Stimulated activated CD4-positive, alpha-beta T cell treated with anti-CD3 and anti-CD28 coated beads, Interleukin-1b, Interleukin-23, amount 100 ng/mL, for 1 hour (primary cell): ENCODE measurements at places on chromosomes 2 and 18.

DNA sequence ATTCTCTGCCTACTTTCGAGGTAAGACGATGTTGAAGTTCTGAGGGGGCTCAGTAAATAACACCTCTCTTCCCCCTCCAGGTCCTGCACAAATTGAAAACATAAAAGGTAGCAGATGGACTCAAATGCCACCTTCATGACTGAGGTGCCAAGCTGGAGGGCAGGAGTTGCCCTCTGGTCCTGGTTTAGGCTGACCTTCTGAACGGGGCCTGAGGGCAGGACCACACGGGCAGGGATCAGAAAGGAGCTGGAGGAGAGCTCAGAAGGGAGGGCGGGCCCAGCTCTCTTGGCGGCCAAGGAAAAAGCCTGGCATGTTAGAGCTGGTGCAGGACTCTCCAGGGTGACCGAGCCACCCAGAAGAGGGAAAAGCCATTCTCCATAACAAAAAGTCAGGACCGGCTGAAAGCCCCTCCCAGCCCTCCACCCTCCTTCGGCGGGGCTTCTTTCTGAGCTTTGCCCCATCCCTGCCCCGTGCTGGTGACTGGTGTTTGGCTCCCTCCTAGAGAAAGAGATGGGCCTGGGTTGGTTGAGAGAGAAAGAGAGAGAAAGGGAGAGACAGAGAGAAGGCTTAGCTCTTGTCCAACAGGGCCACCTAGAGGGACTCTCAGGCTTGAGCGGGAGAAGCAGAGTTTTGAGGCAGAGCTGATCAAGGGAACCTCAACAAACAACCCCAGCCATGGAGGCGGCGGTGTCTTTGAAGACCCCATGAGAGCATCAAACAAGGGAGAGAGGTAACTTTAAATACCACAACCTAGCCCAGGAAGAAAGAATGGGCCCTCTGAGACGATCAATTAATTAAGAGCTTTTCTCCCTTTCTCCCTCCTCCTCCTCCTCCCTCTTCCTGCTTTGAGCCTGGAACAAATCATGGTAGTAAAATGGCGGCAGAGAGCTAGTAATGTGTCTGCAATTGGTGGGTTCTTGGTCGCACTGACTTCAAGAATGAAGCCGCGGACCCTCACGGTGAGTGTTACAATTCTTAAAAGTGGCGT is 50.8 kb downstream of the WIPF1 start:
- no peak for DNase-seq

- no peak for DNase-seq
Measured at GRCh38 chr18:7021994-7022840, 95.4 kb downstream of the LAMA1 start.

- DNase-seq = no peak
Measured at GRCh38 chr2:40033781-40034180, 254.7 kb upstream of the THUMPD2 start.

- no peak for DNase-seq
Measured at GRCh38 chr2:9699139-9700108, 68.6 kb upstream of the YWHAQ start.

- DNase-seq = no peak
Measured at GRCh38 chr2:190748966-190749365, 100.1 kb downstream of the NAB1 start.

DNA sequence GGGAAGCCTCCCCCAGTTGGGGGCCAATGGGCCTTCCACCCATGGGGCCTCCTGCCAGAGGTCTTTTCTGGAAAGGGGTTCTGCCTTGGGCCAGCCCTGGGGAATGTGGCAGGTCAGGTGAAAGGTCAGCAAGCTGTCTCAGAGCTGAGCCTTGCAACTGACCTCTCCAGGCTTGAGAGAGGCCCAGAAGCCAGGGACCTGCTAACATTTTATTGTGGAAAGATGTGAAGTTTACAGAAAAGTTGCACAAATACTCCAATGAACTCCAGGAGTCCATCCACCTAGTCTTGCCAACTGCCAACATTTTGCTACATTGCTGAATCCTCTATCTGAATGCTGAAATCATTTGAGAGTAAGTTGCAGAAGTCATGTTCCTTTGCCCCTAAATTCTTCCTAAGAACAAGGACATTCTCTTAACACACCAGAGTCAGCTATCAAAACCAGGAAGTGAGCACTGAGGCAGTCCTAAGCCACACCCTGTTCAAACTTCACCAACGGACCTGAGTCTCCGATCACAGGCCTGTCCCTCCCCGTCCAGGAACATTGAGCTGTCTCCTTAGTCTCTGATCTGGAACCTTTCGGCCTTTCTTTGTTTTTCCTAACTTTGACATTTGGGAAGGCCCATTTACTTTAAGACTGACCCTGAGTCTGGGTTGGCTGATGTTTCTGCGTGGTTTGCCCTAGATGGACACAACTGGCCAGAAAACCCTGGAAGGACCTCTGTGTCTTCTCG is 4.0 kb downstream of the SNORC start:
- DNase-seq = no peak

- no peak for DNase-seq
Measured at GRCh38 chr2:215505044-215505786, 69.3 kb upstream of the FN1 start.

- no peak for DNase-seq
Measured at GRCh38 chr2:109353806-109354745, 225.1 kb downstream of the SH3RF3 start.

- no peak for DNase-seq
Measured at GRCh38 chr2:206881708-206882410, 57.5 kb upstream of the CPO start.
